Hematopoietic multipotent progenitor cell treated with erythropoietin and hydrocortisone succinate and interleukin-3 and kit ligand, for 6 days (in vitro differentiated cells): ENCODE measurements at places on chromosomes 2 and 18.
A peak's percentile ranks its signal among the peaks of the same experiment; 100 is the strongest.

GRCh38 chr2:144703852-144704708, 184.2 kb upstream of the ZEB2 start:
- DNase-seq, result peak; percentile 89

DNA sequence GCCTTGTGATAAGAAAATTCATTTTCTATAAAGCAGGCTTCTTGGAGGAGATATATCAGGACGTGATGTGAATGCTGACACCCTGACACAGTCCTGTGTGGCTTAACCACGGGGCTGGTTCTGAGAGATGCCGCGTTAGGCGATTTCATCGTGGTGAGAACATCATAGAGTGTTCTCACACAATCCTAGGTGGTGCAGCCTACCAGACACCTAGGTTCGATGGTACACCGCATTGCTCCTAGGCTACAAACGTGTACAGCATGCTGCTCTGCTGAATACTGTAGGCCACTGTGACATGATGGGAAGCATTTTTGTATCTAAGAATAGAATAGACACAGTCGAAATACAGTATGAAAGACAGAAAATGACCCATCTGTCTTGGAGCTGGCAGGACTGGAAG, 82.5 kb downstream of the TNFRSF11A start:
- no peak for DNase-seq

- peak; percentile 48 for DNase-seq
Observed at GRCh38 chr2:67631483-67631882, 234.3 kb downstream of the ETAA1 start.

- DNase-seq, result no peak
Observed at GRCh38 chr2:190791976-190792575, 88.5 kb upstream of the GLS start.

GRCh38 chr2:201070948-201071478, 458 bp downstream of the HYCC2 start:
- peak; percentile 62 for DNase-seq

- no peak for DNase-seq
Observed at GRCh38 chr18:12101266-12101665, 7.6 kb downstream of the ANKRD62 start.

DNA sequence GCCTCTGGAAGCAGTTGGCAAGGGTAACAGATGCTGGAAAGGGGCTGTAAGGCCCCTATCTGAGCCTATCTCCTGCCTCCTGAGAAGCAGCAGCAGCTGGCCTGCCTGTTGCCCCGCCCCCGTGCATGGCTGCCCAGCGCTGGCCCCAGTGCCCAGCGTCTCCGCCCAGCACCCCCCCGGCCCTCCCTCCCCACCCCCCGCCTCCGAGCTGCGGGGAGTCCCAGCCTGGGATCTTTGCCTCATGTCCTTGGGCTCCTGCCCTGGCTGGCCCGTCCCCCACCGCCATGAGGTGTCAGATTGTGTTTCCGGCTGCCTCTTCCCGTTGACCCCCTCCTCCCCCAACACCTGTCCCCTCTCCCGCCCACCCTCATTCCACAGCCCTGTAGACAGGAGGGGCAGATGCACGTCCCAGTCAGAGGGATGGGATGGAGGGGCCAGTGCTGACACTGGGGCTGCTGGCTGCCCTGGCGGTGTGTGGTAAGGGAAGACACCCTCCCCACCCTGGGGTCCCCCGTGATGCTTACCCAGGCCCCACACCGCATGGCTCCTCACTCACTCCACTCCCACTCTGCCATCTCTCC, at the start of gene CHRND:
Gene CHRND (plus strand): TSS at position 370 of the 581 bp plus-strand sequence. CDS start 56 bp downstream, at position 426.
- no peak for DNase-seq

GRCh38 chr2:74632939-74633312, 15.2 kb downstream of the M1AP start:
- no peak for DNase-seq

GRCh38 chr2:118779362-118779761, 68.1 kb downstream of the EN1 start:
- no peak for DNase-seq
